ENCODE measurements at places on chromosomes 6 and 20.

GRCh38 chr6:136747507-136747906 lies 44.8 kb downstream of the MAP3K5 start:
- no peak for DNase-seq

DNA sequence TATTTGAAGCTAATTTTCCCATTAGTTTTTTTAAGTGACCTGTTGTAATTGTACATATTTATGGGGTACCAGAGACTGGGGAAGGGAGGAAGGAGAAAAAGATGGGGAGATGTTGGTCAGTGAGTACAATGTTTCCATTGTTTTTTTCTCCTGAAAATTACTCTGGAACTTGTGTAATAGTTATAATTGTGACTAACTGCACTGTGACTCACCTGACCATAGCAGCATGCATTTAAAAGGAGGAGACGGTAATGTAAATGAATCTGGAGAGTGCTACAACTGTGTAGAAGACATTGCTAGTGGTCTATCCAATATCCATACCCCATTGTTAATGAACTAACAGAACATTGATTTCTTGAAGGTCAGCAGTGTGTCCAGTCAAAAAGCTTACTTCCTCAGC lies 133.4 kb downstream of the RFPL4B start:
- no peak for DNase-seq

- DNase-seq: no peak
These were observed 208.4 kb upstream of the CNR1 start for GRCh38 chr6:88374553-88374952.

GRCh38 chr6:125117818-125118217 lies 35.8 kb upstream of the TPD52L1 start:
- no peak for DNase-seq

DNA sequence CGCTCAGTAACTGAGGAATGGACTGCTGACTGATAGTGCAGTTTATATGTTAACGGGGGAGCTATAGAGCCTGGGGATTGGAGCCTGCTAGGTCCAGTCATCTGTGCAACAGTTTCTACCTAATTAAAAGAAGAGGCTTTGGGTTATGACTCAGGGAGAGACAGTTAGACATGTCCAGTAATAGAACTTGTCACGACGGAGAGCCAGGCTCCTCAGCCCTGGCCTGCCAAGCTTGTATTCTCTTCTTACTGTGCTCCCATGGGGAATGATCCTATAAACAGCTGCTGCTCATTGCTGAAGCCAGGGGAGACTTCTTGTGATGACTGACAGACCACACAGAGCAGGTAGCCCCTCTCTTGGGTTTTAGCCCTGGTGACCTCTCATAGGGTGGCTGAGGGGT lies 69.3 kb downstream of the SYNJ2 start:
- no peak for DNase-seq

- DNase-seq: no peak
These were observed 167.7 kb upstream of the CDYL start for GRCh38 chr6:4608361-4609115.

- DNase-seq: no peak
These were observed 476.3 kb downstream of the PRKN start for GRCh38 chr6:162251257-162251656.

DNA sequence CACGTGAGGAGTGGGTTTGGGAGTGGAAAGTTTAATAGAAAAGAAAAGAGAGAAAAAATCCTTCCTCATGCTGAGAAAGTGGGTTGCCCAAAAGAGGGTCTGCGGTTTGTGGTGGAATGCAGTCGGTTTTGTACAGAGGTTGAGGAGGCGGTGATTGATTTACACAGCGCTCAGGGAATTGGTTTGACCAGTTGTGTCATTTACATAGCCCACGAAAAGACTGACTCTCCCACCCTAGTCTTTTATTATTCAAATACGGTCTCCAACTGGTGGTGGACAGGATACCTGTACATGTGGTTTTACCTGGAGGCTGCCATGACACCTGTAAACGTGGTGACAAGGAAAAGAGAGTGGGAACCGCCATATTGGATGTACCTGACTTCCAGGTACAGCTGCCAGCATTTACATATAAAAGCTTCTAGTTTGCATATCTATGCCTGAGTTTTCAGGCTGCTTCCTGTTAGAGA lies 42.1 kb downstream of the HLA-DPB1 start:
- no peak for DNase-seq

- no peak for DNase-seq
These were observed 41.2 kb downstream of the SASH1 start for GRCh38 chr6:148383658-148384368.

- DNase-seq: no peak
These were observed 39.2 kb downstream of the PSMG4 start for GRCh38 chr6:3297909-3298308.

GRCh38 chr20:37416848-37417616 lies 71.1 kb downstream of the SRC start:
- DNase-seq: no peak

- DNase-seq: no peak
These were observed 16.9 kb upstream of the SLC35F1 start for GRCh38 chr6:117890172-117890571.
